Thoracic aorta (tissue), 2 donors: ENCODE measurements at places on chromosomes 7 and 10.

GRCh38 chr7:128347647-128348097 lies 4.0 kb upstream of the RBM28 start:
- DNase-seq = no peak

- no peak for DNase-seq
Observed at GRCh38 chr7:139570119-139570518, 46.6 kb downstream of the CLEC2L start.

DNA sequence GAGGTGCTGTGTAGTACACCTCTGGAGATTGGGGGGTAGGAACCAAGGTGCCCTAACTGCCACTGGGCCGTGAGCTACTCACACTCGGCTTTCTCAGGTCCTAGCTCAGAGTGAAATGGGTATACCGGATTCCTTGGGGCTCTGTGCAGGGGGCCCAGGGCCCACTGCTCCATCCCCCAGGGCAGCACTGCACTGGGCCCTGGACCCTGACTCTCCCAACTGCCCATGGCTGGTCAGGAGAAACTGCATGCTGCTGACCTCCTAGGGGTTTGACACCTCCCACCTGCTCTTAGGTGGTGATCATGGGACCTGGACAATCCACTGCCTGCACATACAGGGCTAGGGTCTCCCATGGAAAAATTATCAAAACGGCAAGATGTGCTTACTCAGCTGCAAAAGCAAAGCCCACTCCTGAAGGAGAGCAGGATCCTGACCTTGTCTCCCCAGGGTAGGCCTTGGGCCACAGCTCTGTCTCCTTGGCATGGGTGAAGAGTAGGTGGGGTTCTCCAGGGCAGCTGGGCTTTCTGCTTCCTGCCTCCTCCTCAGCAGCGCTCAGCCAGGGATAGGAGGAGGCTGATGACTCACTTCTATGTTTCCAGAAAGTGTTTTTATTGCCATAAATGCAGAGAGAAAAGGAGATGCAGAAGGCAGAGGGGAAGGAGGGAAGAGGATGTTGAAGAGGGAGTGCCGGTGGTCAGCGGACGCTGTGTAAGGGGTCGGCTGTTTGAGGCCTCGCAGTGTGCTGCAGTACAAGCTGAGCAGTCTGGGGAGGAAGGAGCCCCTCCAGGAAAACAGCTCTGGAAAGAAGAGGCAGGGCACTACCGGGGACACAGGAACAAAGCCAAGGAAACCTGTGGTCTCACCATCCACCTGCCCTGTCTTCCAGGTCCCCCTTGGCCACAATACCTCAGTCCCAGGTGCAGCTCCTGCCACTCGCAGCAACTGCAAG lies 107.8 kb downstream of the ARHGAP22 start:
- DNase-seq = no peak

DNA sequence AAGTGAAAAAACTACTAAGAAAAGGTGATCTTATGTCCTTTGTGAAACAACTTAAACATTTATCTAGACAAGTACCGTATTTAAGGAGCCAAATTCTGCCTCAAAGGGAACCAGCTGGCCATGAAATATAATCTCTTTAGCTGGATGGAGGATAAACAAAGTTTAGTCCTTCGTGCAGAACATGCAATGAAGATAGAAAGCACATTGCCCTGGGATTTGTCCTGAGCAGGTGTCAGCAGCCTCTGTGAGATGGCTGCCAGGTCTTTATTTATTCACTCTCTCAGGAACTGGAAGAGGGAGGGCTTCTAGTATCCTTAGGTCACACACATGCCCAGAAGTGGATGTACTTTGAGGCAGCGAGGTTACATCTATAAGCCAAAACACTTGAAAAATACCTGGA lies 57.4 kb upstream of the CASD1 start:
- DNase-seq = no peak

- DNase-seq = no peak
Observed at GRCh38 chr7:44239361-44239760, 38.6 kb downstream of the YKT6 start.

- DNase-seq = no peak
Observed at GRCh38 chr10:63534723-63535122, 13.5 kb downstream of the REEP3 start.

GRCh38 chr7:114931656-114932011 lies 9.7 kb downstream of the MDFIC start:
- DNase-seq = no peak

GRCh38 chr7:132055336-132056120 lies 499.1 kb upstream of the PODXL start:
- no peak for DNase-seq

GRCh38 chr10:13593535-13593934 lies 6.8 kb downstream of the PRPF18 start:
- no peak for DNase-seq

DNA sequence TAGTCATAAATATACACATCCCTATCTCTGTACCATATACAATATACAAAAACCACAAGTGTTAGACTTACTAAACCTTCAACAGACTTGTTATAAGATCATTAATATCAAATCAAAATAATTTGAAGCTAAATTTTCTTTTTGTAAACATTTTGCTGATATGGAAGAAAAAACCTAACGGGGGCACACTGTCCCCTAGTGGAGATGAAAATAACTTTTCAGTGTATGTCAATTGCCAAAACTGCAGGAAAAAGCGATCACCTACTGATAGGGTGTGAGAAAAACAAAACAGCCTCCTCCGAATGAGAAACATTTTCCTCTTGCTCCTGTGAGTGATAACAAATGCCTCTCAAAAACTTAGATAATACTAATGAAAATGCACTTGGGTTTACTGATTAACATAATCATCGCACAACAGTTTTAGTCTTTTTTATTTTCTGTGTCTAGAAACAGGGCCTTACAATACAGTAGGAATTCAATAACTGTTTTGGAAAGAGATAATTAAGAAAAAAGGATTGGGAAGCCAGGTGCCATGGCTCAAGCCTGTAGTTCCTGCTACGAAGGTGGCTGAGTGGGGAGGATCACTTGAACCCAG lies 322.7 kb downstream of the CRPPA start:
- DNase-seq = no peak

GRCh38 chr7:111223802-111224253 lies 132.9 kb downstream of the LRRN3 start:
- DNase-seq = no peak

GRCh38 chr7:47303695-47304453 lies 278.0 kb downstream of the TNS3 start:
- DNase-seq = no peak

- DNase-seq = no peak
Observed at GRCh38 chr10:8379906-8380832, 325.7 kb downstream of the GATA3 start.

- no peak for DNase-seq
Observed at GRCh38 chr10:9035355-9035754, 980.9 kb downstream of the GATA3 start.

DNA sequence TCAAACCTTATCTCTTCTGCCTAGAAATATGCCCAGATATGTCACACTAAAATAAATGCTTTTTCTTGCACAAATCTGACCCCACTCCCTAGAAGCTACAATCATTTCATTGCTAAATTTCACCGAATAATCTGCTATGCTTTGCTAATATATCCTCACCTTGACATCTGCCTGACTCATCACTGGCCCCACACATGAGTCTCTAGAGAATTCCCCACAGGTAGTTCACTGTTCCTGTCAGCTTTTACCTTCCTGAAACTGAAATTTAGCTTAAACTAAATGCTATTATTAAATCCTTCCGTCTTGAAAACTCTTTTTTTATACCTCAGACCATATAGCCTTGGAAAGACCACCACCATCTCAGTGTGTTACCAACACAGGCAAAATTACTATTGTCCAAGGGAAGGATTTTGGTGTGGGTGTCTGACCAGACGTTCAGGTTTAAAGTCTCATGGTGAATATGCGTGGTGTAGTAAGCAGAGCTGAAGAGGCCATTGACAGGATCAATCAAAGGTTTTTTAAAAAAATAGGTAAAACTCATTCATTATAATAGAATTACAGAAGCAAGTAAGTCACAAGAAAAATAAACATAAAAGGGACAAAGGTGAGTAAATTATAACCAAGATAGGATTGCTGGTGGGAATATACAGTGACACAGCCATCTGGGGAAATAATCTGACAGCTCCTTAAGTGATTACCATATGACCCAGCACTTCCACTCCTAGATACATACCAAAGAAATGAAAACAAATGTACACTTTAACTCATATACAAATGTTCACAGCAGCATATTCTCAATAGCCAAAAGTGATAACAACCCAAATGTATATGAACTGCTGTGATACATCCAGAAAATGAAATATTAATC lies 173.5 kb downstream of the KMT2E start:
- DNase-seq = no peak

GRCh38 chr10:13712837-13713581 lies 126.2 kb downstream of the PRPF18 start:
- peak; percentile 63 for DNase-seq

DNA sequence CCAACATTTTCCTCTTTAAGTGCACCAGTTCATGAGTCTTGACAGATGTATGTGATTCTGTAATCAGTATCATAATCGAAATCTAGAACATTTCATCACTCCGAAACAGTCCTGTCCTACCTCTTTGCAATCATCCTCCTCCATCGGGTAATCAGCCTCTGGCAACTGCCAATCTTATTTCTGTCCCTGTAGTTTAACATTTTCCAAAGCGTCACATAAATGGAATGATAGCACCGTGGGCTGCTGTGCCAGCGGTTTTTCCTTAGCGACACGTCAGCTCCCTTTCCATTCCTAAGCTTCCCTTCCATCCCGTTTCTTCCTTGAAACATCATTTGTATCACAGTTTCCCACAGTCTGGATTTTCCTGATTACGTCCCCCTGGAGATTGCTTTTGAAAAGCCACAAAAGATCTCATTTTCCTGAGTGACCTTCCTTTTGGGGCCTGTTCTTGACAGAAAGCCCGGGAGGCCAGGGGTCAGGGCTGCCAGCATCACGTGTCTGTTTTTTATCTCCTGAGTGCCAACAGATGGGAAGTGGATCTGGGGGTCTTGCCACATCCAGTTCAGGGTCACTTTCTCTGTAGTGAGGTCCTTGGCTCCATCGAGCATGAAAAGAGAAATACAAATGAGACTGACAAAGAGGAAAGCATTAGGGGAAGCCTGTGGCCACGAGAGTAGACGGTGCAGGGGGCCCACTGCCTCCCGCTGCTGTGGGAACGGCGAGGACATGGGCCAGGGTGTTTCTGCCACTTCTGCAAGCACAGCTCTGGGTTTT lies 31.6 kb downstream of the TMEM120A start:
- DNase-seq = no peak

DNA sequence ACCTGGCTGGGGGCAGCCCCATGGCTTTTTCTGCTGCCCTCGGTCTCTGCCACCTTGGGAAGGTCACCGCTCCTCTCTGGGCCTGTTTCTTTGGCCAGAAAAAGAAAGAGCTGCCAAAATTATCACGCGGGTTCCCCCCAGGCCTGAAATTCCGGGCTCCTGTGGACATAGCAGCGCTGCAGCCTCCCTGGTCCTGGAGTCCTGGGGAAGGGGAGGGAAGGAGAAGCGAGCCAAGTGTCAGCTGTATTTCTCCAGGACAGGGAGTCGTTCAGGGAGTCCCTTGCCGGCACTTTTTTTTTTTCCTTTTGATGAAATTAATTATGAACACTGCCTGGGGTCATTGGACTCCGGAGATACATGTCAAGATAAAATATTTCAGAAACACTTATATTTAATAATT lies 152.3 kb upstream of the GPR26 start:
- no peak for DNase-seq

- DNase-seq = no peak
Observed at GRCh38 chr7:114048386-114049235, 129.8 kb upstream of the PPP1R3A start.

DNA sequence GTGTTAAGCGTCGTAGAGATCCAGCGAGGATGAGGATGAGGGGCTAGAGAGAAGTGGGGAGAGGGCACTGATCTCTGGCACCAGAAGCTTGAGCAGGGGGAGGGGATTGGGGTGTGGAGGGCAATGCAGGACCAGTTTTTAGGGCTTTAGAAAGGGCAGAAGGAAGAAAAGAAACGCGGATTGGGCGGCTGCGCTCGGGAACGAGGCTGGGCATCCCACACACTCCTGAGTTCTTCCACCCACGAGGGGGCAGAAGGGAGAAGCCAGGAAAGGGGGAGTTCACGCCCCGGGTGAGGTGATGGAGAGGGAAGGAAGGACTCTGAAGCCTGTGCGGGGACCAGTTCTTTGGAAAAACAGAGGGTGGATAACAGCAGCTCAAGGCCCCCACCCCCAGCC lies 6.1 kb upstream of the VGF start:
- no peak for DNase-seq

- DNase-seq = no peak
Observed at GRCh38 chr10:95181726-95182125, 12.3 kb upstream of the ACSM6 start.

GRCh38 chr10:61140765-61141392 lies 196.9 kb upstream of the RHOBTB1 start:
- no peak for DNase-seq

GRCh38 chr10:121668314-121669027 lies 70.2 kb upstream of the FGFR2 start:
- DNase-seq = peak; percentile 30
